Lower lobe of right lung (tissue), 2 donors: ENCODE measurements at places on chromosomes 6 and 20. TPM values are rescaled to one million over a fixed set of nuclear protein-coding genes. Genes with fewer than 3 reads are reported as not detected.

DNA sequence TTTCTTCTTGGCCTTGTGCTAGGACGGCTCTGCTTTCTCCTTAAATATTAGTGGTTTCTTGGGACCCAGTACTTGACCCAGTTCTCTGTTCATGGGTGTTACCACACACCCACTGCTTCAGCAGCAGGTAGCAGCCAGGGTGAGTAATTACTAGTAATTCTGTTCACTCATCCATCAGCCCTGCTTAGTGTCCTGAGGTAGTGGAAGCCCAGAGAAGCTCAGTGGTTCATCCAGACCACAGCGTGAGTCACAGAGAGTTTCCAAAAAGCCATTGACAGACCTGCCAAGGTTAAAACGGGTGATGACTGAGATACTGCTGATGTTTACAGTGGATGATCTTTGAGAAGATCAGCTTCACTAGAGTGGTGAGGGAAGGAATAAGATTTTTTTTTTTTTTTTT lies 51.7 kb upstream of the HINT3 start:
- no peak for DNase-seq

DNA sequence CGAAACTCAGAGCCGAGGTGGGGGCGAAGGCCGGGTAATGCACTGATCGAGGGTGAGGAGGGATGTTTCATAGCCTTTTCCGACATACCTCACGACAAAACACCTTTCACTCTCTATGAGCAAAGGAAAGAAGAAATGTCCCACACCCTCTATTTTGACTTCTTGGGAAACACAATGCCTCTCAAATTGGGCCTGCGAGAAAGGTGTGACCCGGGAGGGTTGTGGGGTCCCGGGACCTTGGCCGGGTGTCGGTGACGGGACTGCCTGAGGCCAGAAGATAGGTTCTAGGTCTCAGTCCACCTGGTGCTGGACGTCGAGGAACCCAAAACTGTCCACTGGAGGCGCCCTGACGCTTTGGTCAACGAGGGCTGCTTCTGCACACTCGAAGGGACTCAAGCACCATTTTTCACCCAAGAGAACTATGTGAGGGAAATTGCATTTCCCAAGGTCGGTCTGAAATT lies 41.1 kb upstream of the OSTM1 start:
- DNase-seq: peak; percentile 70

DNA sequence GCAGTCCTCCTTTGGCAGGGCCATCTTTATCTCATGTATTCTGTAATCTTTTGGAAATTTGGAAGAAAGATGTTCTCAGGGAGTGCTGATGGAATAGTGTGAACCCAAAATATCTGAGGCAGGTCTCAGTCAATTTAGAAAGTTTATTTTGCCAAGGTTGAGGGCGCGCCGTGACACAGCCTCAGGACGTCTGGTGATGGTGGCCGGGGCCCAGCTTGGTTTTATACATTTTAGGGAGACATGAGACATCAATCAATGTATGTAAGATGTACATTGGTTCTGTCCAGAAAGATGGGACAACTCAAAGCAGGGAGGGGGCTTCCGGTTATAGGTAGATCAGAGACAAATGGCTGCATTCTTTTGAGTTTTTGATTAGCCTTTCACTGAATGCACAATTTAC lies 89.8 kb downstream of the ERMARD start:
- no peak for DNase-seq

GRCh38 chr20:48613926-48614325 lies 213.9 kb downstream of the PREX1 start:
- DNase-seq: no peak

DNA sequence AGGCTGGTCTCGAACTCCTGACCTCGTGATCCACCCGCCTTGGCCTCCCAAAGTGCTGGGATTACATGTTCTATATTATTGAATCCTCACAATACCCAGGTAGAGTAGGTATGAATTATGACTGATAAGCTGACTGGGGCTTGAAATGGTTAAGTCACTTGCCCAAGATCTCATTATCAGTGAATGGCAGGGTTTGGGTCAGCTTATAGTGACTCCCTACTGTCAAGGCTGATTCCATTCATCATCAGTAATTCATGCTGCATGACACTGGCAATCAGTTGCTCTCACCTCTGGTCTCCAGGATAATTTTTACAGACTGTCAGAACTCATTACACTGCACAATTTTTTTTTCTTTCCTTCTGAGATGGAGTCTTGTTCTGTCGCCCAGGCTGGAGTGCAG lies 127.6 kb downstream of the KIF13A start:
- DNase-seq: no peak

DNA sequence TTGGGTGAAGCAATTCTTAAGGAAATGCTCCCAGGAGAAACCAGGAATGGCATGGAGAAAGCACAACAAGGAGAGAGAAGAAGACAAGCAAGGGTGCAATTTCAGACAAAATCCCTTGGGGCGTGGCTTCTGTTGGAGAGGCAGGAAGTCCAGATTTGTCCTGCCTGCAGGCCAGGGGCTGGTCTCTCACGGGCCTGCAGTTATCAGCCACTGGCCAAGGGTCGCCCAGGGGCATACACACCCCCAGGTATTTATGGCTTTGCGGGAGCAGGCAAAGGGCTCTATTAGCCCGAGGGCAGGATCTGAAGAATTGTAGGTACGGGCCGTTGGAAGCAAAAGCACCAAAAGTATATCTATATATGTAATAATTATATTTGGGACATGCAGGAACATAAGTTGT lies 87.7 kb downstream of the IYD start:
- DNase-seq: no peak

DNA sequence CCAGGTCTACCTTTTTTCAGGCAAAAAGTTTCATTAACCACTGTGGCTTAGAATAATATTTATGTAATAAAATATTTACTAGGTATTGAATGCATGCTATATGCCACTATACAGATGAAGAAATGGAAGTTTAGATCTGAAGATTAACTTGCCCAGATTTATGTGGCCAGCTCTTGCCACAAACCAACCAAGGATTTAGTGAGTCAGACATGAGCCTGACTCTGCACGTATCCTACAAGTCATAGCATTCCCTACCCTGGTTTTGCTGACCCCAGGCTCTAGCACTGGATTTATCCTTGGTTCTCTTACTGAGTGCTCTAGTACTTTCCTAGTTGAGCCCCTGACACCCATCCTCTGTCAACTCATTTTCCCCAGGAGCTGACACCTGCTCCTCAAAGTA lies 75.4 kb downstream of the ANKEF1 start:
- DNase-seq: no peak

GRCh38 chr6:17505062-17505476 lies 95.0 kb upstream of the FAM8A1 start:
- no peak for DNase-seq

DNA sequence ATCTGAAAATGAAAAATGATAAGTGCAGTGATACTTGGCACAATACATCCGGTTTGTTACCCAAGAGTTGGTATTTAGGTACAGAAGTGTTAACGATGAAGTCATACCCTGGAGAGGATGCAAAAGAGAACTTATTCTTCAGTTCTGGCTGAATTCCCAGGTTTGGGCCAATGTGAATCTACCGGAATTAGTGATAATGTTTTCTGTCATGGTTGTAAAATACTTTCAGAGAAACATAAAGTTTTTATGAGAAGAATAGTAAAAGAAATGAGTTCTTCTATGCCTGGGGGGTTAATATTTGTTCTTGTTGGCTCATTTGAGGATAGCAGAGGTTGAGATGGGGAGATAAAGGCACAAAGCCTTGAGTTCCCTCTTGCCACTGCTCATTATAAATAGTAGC lies 509.9 kb upstream of the POU3F2 start:
- DNase-seq: no peak

DNA sequence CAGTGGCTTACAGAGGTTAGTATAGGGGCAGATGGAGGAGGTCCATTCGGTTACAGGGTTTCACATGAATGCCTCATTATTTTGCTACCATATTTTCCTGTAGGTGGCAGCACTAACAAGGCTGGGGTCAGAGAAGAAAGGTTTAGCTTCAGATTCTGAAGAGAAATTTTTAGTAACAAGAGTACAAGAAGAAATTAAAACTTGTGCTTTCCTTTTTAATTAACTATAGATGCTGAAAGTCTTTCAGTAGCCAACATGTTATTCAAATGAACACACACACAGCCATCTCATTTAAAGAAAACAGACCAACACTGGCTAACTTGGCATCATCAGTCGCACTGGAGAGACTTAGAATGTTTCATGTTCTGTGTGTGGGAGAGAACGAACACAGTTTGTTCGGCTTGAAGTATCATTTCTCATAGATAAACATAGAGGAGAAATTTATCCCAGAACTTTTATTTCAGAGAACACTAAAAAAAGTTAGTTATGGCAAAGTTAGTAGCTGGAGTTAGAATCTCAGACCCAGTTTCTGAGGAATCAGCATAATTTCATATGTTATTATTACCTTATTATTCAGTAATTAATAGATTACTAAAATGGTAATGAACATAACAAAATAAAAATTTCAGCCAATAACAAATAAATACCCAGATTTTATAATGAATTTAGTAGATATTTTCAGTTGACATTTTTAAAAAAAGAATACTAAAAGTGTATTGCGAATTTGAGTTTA lies 314.0 kb upstream of the RSPO3 start:
- DNase-seq: no peak

The ELOVL4 gene
- total RNA-seq: 0.24 TPM

The WRNIP1 gene
- 45.1 TPM for total RNA-seq

The RAET1G gene
- total RNA-seq: 0.83 TPM

The EYS gene
- total RNA-seq: not detected

The MACROD2 gene
- total RNA-seq: 73.0 TPM

The PAK5 gene
- 0.21 TPM for total RNA-seq
